Activated CD4-positive, CD25-positive, alpha-beta regulatory T cell (primary cell): ENCODE measurements at places on chromosomes 6 and 20.
A peak's percentile ranks its signal among the peaks of the same experiment; 100 is the strongest.

GRCh38 chr6:149134511-149134933 is 183.0 kb upstream of the TAB2 start:
- no peak for DNase-seq

GRCh38 chr6:21522143-21522747 is 71.3 kb upstream of the SOX4 start:
- DNase-seq, result no peak

- no peak for DNase-seq
Observed at GRCh38 chr6:53967415-53967814, 143.8 kb upstream of the MLIP start.

DNA sequence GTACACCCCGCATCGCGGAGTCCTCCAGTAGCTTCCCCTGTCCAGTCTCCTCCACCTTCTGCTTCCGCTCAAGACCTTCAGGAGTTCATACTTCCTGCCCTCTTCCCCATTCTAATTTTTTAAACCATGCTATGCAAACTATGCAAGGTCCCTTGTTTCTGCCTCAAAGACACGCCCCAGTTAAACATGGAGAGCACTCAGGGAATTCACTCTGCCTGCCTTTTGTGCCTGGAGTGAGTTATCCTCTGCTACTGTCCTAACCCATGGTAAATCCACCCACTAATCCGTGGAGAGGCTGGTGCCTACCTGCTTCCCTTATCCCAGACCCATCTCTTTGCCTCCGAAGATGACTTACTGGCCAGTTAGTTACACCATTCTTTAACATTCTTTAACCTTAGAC is 473.7 kb upstream of the JARID2 start:
- no peak for DNase-seq

- DNase-seq, result no peak
Observed at GRCh38 chr6:6836609-6837406, 248.3 kb downstream of the LY86 start.

DNA sequence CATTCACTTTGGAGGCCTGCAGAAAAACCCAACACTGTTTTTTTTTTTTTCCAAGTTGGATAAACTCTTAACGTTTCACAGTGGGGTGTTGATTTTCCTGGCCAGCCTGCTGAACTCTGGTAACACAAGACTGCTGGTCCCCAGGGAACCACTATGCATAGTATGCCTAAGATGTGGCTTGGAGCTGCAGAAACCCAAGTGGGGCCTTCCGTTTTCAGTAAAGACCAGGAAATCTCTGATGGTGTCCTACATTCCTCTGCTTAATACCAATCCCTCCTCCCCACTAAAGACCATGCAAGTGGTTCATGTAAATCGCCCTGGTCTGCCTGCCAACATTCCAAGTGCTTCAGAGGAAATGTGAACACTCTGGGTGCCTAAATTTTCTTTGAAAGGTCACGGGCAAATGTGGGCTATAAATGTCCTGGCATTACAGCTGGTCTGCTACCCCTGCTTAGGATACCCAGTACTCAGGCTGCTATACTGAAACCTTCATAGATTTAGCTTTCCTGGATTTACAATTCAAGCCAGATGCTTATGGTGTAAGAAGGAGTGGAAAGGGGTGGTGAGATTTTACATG is 615.4 kb downstream of the MAFB start:
- no peak for DNase-seq

DNA sequence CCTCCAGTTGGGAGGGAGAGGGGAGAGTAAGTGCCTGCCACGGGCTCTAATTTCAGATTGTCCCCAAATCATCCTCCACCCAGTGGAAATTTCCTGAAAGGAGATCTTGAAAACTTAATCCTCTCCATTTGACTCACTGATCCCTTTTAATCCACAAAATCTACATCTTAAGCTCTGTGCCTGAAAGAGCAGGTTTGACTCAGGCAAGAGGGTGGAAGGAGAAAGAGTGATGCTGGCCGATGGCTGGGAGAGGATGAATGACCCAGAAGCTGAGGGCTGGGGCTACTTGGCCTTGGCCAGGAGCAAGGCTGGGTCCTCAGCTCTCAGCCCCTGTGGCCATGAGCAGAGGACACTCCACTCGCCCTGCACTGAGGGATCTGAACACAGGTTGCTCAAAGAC is 8.1 kb downstream of the BPIFA2 start:
- no peak for DNase-seq

GRCh38 chr6:148884461-148884860 is 137.6 kb downstream of the UST start:
- no peak for DNase-seq

- DNase-seq, result peak; percentile 91
Observed at GRCh38 chr6:29926413-29927274, 15.7 kb upstream of the HLA-A start.

GRCh38 chr6:15498640-15499039 is 164.2 kb downstream of the DTNBP1 start:
- DNase-seq, result no peak

- no peak for DNase-seq
Observed at GRCh38 chr6:1946583-1946982, 298.8 kb downstream of the GMDS start.

GRCh38 chr20:57564180-57564802 is 3.4 kb downstream of the PCK1 start:
- no peak for DNase-seq

DNA sequence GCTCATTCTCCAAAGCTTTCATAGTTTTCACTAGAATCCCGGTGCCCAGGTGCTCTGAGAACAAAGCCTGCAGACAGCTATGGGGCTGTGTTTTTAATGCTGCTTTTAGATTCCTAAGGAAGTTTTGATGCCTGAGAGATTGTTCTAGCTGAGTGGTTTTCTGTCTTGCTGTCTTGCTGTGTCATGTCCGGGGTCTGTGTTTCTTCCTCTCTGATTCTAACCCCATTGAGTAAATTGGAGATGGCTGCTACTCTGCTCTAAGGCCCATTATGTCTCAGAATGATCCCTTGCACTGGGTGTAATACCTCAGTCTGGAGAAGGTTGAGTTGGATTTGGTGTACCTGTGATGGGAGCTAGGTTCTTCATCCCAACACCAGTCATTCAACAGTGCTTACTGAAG is 63.4 kb downstream of the ARID1B start:
- DNase-seq, result no peak

DNA sequence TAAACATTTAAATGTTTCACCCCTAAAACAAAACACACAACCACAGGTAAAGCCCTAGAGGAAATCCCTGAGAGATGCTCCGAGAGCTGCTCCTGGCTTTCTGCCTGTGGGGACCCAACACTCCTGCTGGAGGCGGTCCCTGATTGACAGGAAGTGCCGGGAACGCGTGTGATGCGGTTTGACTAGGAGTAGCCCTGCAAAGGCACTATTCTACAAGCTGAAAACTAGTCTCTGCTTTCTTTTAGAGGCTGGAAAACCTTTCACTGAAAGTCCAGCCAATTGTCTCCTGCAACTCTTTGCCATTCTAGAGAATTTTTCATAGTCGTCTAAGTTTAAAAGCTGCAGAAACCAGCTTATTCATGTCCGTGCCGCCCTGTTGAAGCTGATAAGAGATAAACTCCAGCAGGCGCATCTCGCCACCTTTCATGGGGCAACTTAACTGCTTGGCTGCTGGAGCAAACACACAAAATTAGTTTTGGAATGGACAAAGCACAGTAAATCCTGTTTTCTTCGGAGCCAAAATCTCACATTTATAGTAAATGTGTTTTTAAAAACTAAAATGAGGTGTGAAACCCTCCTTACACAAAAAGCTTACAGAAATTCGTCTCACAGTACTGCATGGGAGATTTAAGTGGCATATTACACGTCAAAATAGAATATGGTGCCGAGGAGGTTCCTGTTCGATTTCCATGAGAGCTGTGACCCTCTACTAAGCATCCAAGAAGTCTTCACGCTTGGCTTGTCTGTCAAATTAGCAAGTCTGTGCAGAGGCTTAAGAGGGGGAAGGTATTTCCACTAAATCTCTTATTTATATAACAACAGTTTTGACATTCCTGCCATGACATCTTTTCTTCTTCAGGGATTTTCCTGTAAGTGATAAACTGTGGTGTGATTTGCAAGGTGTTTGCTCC is 46.9 kb downstream of the DACT2 start:
- DNase-seq, result no peak

- DNase-seq, result no peak
Observed at GRCh38 chr6:134495203-134495889, 177.4 kb upstream of the SGK1 start.

DNA sequence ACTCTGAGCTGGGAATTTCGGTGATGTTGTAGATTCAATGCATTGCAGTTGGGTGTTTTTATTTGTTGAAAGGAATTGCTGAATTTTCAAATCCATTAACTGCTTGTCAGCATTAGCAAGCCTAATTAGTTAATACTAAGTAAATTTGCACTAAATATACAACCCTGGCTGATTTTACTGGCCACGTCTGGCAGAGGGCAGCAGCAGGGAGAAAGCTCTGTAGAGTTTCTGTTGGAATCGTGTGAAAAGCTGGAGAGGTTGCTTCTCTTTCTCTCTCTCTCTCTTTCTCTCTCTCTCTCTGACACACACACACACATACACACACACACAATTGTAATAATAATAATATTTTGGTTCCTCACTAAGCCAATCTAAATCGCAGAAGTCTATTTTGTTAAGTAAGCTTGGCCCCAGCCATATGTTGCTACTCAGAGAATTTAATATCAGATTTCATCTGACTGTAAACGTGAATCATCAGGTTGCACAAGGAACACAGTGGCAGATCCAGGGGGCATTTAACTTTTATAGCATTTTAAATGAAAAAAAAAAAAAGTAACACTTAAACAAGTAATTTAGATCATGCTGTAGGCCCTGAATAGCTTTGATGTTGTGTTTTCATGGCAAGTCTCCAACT is 289.5 kb downstream of the ESR1 start:
- DNase-seq, result no peak

DNA sequence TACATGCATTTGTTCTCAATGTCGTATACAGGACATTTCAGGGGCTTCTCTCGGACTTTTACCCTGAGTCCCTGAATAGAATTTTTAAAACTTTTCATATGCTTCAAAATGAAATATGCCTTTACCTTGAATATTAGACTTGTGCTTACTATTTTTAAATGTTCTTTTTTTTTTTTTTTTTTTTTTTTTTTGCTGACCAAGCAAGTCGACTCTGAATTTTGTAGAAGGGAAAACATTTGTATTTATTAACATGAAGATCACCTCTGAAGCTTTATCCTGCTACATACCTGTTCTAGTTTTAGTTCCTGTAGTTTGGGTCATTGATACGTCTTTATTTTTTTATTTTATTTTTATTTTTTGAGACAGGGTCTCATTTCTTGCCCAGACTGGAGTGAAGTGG is 39.7 kb upstream of the SAYSD1 start:
- DNase-seq, result no peak

DNA sequence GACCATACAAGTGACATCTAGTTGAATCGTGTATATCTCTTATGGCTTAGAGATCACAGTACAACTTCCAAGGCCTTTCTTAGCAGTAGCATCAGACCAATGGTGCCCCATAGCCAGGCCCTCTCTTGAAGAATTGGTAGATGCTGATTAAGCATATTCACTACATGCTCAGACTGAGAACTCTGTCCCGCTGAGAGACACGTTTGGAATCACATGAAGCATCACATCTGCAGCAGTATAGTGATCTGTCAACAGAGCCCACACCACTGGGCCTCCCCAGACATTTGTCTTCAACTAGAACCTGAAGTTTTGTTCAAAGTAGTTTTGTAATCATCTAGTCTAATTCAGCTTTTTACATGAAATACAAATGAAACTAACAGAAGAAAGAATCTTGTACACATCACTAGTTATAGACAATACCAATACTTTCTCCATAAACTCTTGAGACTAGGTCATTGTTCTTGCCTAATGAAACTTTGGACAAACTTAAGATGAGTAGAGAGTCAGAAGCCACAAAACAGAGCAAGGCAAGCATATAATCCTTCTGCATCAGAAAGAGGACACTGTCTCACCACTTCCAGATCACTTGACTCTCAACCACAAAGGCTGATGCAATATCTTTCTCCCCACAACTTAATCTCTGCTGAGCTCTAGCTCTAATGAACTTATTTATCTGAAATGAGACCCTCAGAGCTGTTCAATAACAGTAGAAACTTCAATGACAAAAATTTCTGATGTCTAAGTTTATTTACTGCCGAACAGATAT is 182.7 kb downstream of the TBX18 start:
- DNase-seq, result no peak

DNA sequence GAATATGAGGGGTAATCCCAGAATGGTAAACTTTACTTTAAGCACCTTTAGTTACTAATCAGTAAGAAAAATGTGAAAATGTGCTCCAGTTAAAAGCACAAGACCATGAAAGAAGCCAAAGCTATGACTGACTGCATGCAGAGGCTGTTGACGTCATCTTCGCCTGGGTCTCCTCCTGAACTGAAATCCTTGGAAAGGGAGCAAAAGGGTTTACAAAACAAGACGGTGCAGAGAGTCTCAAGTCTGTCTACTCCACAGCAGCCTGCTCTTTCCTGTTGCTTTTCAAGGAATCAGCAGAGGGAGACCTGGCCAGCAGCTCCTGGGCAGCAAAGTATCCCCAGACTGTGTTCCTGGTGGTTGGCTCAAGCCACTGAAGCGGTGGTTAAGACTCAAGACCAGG is 10.2 kb downstream of the FKBP1A start:
- no peak for DNase-seq

DNA sequence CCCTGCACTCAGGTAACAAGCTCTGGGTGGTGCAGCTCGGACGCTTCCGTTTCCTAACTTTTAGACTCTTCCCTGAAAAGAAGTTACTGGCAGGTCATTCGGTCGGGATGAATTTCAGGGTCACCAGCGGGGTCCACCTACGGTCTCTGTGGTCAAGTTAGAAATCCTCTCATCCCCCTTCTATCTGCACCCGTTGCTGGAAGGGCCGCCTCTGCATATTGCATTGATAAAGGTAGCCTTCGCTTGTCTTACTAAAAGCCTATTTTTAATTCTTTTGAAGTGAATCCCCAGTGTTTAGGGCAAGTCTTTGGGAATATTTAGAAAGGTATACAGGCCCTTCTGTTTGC is 47.3 kb downstream of the LRRN4 start:
- DNase-seq, result no peak

DNA sequence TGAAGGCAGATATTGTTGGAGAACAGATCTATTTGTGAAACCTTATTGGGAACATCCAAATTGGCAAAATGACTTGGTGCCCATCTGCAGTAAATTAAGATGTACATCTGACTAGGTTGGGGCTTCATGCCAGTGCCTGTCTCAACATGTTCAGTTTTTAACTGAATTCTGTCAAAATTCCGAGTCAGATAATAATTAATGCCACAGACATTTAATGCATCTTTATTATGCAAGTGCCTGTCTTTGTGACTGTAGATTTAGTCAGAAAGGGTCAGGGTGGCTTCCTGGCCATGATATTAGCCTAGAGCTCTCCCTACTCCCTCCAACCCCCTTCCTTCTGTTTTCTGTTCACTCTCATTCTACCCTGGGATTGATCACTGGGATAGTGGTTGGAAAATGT is 199.3 kb upstream of the FLRT3 start:
- no peak for DNase-seq

DNA sequence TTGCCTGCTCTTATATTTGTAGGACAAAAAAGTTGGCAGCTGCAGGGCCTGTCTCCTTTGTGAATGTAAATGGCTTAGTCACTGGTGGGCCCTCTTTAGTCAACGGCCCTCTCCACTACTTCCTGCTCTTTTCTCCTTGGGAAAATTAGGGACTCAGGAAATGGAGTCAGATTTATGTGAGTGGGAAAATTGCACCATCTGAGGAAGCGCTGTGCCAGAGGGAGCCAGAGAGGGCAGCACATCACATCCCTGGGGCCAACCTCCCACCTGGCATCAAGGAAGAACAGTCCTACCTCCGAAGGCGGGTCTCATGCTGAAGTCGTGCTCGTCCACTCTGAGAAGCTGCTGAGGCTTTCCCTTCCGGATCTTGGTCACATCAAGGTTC is 15.6 kb downstream of the GABRR2 start:
- no peak for DNase-seq
